Activated CD8-positive, alpha-beta memory T cell treated with anti-CD3 and anti-CD28 coated beads, Interleukin-2, amount 50 U/mL, for 48 hours (primary cell): ENCODE measurements at places on chromosomes 5 and 9.

- no peak for DNase-seq
Observed at GRCh38 chr9:13800776-13801175, 513.2 kb downstream of the NFIB start.

- no peak for DNase-seq
Observed at GRCh38 chr9:132192728-132193127, 30.9 kb downstream of the NTNG2 start.

GRCh38 chr9:134224127-134224526 is 59.8 kb upstream of the RNU6ATAC start:
- no peak for DNase-seq

GRCh38 chr9:130994135-130995085 is 14.6 kb upstream of the LAMC3 start:
- DNase-seq = no peak

DNA sequence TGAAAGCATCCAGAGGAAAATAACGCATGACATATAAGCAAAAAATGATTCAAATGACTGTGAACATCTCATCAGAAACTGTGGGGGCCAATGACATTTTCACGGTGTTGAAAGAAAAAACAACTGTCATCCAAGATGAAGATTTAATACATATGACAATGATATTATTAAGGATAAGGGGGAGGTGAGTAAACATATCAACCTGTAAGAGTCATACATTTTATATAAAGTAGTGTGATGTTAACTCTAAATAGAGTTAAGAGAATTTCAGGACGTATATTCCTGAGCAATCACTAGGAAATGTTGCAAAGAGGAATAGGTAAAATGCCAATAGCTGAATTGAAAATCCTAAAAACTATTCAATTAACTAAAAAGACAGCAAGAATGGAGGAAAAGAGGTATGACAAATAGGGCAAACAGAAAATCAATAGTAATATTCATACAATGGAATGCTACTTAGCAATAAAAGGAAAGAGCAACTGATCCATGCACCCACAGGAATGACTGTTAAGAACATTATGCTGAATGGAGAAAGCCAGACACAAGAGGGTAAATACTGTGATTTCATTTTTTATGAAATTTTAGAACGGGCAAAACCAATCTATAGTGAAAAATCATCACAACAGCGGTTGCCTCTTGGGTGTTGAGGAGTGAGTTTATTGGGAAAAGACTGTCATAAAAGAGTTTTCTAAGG is 92.4 kb upstream of the JAK2 start:
- DNase-seq = no peak

- no peak for DNase-seq
Observed at GRCh38 chr9:136355616-136356557, 7.7 kb downstream of the DNLZ start.

DNA sequence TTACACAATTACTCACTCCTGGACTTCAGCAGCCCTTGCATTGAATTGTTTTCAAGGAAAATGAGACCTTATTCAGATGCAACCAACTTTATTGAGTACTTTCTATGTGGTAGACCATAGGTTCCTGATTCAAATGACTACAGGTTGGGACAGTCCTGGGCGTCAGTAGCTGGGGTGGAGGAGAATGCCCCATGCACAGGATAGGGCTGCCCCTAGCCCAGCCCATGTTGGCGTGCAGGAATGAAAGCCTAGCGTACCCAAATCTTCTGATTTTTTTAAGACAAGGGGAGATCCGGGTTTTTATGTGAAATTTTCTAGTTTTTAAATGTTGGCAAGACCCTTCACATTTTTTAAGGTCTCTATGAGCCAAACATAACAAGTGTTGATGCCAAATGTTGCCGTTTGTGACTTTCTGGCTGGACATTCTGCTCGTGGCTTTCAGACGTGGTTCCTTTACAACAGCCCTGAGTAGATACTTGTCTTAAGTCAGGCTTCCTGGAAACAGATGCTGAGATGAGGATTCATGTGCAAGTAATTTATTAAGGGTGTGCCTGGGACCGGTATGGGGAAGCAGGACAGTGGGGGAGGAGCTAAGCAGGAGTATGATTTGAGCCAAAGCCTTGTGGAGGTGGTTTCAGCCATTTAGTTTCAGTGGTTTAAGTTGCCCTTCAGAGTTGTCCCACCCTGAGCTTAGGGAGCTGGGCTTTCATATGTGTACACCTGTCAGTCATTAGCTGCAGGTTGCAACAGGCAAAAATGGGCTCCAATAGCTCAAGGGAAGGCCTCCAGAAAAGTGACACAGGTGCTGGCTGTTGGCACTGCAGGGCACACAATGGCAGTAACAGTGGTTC is 154.1 kb downstream of the NTRK2 start:
- no peak for DNase-seq

- DNase-seq = no peak
Observed at GRCh38 chr9:110095161-110095595, 112.8 kb downstream of the C9orf152 start.

- DNase-seq = no peak
Observed at GRCh38 chr5:133814152-133814551, 154.3 kb downstream of the C5orf15 start.

DNA sequence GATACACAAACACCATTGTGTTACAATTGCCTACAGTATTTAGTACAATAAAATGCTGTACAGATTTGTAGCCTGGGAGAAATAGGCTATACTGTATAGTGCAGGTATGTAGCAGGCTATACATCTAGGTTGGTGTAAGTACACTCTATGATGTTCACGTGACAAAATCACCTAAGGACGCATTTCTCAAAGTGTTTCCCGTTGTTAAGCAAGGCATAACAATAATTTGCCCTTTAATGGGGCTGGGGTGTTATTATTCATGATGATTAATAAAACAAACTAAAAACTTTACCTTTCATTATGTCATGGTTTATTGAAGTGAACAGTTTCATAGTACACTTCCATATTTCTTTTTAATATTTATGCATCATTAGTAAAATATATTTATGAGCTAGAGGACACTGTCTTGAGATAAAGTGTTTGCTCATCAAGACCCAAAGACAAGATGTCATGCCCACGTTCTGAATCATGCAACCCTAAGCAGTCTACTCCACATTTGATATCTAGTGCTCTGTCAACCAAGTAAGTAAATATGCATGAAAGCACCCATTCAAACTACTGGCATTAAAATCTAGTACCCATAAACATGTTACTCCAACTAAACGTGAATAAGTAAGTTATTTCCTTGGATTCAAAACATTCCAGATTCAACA is 220.5 kb downstream of the NR2F1-AS1 start:
- no peak for DNase-seq

DNA sequence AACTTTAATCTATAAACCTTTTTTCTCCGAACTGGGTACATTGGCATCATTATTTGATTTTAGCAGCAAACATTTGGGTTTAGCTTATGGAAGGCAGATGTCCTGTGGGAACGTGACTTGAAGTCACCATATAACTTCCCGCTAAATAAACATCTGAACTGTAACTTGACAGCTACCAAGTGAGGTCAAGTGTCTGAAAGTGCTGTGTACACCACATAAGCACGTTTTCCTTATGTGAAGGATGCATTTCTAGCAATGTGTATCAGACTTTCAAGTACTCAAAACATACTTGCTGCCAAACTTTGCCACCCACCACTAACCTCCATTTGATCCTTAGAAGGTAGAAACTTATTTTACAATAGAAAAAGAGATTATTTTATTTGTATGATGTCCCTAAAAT is 35.7 kb downstream of the SLC1A3 start:
- no peak for DNase-seq

DNA sequence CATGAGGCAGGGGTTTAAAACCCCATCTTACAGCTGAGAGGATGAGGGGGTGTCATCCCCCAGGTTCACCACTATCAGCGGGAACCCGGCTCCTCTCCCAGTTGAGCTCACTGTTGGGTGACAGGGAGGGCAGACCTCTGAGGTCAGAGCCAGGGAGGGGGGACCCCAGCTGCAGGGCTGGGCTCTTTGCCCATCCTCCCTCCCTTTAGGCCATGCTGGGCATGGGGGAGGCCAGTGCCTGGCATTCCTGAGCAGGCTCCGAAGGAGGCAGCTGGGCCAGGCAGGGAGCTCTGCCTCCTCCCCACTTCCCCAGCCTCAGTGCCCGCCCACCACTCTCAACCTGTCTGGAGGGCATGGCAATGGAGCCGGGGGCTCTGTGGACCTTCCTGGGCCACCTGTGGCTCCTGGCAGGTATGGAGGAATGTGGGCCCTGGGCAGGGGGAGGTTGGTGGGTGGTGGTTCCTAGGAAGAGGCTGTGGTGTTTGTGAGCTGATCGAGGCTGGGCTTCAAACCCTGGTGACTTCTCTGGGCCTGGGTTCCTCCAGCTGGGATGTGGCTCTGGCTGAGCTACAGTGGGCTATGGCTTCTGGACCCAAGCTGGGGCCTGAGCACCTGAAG is 12.6 kb downstream of the CRB2 start:
- DNase-seq = no peak
